Large intestine (tissue), 12 donors: ENCODE measurements at places on chromosomes 11 and 22. TPM values are rescaled to one million over a fixed set of nuclear protein-coding genes. Genes with fewer than 3 reads are reported as not detected.

- DNase-seq: peak; percentile 55
Observed at GRCh38 chr22:43110927-43111623, 525 bp downstream of the BIK start.

DNA sequence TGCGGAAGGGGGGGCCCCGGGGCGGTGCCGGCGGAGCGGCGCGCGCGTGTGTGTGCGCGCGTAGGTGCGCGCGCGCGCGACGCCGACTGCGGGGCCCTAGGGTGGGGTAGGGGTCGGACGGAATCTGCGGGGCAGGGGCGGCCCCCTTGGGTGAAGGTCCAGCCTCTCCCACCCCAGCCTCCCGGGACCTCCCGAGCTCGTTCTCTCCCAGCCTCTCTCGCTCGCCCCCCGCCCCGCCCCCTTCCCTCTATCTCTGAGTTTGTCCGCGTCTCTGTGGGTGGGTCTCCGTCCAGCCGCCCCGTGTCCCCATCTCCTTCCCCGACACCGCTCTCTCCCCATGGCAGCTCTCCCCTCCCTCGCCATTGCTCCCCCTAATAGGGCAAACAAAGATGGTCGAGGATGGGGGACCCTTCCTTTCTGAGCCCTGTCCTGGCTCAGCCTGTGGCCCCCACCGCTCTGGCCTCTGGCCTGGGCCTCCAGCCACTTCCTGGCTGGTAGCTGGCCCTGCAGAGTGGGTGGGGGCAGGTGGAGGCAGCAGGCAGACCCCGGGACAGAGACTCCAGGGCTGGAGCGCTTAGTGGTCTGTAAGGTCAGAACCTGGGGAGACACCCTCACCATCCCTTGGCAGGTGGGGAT is 33.0 kb upstream of the PRR5 start:
- DNase-seq: no peak

GRCh38 chr11:134267966-134268365 is 8.2 kb upstream of the GLB1L3 start:
- DNase-seq: no peak

- peak; percentile 83 for DNase-seq
Observed at GRCh38 chr11:110430267-110431050, 711 bp downstream of the FDX1 start.

DNA sequence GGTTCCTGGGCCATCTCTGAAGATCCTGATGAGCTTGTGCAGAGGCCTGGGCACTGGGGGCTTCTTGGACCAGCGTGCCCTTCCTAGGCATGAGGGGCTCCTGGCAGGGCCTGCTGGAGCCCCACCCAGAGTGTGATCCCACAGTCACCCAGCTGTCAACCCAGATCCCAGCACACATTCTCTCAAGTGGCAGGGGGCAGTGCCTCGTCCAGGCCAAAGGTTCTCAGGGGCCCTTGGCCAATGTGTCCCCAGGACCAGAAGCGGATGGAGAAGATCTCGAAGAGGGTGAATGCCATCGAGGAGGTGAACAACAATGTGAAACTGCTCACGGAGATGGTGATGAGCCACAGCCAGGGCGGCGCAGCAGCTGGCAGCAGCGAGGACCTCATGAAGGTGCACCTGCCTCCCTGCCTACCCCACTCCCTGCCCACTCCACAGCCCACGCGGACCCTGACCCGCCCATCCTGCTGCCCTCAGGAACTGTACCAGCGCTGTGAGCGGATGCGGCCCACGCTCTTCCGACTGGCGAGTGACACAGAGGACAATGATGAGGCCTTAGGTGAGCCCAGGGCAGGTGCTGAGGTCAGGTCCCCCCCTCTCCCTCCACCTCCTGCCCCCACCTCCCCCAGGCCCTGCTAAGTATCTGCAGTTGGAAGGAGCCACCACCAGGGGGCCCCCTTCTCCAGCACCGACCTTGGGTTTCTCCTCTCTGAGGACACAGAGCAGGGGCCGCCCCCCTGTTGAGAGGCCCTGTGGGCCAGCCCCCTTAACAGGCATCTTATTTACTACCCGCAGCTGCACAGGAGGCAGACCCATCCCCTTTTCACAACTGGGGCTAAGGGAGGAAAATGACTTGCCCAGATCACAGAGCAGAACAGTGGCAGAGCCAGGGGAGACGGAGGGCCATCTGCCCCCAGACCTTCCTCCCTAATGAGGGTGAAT is 14.7 kb downstream of the GGA1 start:
- no peak for DNase-seq

DNA sequence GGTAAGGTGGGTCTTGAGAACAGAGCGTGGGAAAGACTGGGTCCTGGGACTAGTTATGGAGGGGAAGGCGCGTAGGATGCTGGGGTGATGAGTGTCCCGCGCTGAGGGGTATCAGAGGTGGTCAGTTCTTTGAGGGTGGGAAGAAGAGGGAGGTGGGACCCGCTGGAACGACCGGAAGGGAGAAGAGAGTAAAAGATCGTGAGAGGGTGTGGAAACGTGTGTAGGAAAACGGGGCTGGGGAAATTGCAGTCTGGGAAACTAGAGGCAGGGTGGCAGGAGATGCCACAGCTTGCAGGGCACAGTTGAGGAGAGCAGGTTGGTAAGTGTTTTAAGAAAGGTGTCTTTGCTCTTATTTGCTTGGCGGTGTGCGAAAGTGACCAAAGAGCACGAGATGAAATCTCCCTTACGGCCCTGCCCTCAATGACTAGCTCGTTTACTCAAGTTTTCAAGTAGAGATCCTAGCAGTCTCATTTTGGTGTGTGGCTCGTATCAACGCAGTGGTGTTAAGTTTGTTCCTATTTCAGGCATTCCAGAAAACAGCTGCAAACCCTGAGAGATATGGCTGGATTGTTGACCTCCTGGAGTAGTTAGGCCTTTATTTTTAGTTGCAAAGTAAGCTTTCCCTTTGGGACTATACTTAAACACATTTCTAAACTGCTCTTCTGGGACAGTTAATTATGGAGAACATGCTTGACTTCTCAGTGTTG is 615 bp downstream of the STT3A start:
- DNase-seq: no peak

- DNase-seq: no peak
Observed at GRCh38 chr11:31887180-31887579, 76.1 kb upstream of the PAX6 start.

DNA sequence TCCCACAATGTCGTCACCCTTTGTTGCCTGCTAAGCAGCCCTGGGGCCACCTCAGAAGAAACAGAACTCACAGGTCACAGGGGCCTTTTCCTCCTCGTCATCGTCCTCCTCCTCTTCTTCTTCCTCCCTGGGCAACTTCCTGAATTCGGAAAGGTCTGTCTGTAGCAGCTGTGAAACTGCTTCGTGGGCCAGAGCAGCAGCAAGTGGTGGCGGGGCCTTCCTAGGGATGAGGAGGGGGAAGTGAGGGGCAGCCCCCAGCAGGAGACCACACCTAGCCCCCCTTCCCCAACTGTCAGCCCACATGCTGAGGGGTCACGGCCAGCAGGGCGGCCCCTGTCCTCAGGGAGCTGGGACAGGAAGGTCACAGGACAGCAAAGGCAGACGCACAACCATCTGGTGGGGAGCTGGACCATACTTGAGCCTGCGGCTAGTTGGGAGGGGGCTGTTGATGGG is 13.2 kb downstream of the PPM1F start:
- no peak for DNase-seq

- no peak for DNase-seq
Observed at GRCh38 chr11:128871168-128871610, 4.1 kb upstream of the KCNJ1 start.

- DNase-seq: no peak
Observed at GRCh38 chr22:37461961-37462360, 24.2 kb downstream of the MFNG start.

DNA sequence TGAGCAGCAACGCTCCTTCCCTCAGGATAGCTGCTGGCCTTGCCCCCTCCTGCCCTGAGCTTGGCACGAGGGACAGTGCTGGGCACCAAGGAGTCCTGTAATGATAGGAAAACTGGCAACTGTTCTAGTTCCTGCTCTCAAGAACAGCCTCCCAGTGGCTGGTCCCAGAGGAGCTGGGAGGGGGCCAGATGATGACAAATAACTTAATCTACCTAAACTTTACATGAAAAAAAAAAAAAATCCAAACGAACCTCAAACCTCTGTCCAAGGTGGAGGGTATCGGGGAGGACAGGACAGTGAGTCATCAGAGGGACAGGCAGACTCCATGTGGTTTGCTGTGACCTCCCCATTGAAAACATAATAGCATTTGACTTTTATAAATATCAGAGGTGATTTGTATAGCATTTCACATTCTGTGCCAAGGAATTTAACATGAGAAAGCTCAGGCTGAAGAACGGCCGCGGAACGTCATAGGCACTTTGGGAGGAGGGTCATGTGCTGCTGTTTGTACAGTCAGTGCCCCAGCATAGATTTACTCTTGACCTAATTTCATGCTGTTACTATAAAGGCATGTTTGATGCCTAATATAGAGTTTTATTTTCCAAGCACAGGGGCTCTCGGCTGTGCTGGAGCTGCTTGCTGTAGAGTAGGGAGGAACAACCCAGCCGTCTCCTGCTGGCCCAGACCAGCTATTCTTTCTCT is 98.2 kb upstream of the NNMT start:
- peak; percentile 57 for DNase-seq

DNA sequence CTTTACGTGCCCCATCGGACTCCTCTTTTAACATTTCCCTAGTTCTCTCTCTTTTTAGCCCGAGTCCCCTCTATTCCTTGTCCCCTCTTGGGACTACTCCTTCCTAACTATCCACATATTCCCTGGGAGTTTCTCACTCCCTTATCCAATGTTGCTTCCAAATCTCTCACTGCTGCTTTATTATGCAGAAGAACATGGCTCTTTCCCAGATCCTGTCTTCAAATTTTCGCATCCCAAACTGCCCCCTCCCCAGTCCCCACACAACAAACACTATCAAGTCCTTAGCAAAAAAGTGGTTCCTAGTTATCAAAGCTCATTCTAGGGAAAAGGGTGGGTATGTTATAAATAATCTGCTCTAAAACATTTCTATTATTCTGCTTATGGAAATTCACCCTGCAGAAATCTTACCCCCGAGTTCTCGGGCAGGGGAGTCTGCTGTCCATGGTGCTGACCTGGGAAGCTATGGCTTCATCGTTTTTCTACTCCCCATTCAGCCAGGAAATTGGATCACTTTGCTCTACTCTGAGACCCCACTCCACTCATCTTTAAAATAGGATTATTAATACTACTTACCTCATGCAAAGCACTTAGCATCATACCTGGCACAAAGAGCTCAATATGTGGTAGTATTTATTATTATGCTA is 393.5 kb downstream of the BUD13 start:
- peak; percentile 22 for DNase-seq

GRCh38 chr11:102971766-102972165 is 16.2 kb upstream of the MMP13 start:
- no peak for DNase-seq

DNA sequence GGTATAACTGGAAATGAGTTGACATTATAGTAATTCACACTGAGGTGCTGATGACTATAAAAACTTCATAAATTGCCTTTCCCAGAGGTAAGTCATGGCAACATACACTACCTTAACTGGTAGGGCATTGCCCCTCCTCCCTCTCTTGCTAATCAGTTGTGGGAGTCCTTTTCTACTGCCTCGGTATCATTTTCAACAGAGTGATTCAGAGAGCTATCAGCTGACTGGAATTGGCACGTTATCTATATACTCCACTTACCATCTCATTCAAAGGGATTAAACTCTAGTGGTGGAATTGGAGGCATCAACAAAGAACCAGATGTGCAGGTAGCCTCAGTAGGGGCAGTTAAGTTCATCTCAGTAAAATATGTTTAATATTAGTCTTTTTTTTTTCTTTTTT is 8.0 kb upstream of the NUP160 start:
- peak; percentile 51 for DNase-seq

DNA sequence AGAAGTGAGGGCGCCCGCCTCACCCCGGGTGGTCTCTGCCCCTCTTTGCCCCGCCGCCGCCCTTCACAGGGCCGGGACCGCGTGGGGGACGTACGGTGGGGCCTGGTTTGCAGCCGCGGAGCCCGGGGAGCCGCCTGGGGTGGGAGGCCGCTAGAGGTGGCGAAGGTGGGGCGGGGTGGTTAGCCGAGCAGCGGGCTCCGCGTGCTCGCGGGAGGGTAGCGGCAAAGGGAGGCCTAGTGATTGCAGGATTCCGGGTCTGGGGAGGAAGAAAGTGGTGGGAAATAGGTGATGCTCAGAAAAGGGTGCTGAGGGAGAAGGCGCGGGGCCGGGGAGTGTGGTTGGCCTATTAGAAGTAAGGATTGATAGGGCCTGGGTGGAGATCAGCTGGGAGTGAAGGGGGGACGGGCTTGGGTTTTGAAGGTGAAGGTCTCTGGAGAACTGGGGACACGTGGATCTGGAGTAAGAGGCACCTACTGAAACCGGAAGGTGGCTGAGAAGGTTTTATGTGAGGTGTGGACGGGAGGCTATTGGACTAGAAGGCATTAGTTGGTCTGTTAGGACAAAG is 571 bp downstream of the FAR1 start:
- DNase-seq: peak; percentile 52

DNA sequence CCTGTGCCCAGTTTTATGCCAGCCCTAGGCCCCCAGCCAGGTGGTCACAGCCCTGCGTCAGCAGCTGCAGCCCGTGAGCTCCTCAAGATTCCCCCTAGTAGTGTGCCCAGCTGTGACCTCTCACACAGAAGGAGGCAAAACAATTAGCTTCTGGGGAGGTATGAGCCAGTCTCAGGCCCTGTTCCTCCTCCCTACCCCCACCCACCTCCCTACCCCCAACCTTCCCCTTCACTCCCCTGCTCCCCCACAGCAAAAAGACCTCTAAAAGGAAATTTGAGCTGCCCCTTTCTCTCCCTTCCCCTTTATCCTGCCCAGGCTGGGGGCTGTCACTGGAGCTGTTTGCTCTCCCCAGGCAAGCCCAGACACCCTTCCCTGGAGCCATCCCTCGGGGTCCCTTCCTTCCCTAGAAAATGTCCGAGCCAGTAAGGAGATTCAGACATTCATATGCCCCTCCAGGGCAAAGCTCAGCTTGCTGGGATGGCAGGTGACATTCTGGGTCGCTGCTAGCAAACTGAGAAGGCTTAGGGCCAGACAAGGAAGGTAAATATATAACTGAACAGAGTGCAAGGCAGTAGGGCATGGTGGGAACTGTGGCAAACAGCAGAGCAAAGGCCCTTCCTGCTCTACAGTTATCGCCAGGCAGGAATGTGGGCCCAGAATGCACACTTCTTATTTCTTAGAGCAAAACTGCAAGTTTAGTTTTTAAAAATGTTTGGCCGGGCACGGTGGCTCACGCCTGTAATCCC is 300.2 kb downstream of the MN1 start:
- DNase-seq: no peak

DNA sequence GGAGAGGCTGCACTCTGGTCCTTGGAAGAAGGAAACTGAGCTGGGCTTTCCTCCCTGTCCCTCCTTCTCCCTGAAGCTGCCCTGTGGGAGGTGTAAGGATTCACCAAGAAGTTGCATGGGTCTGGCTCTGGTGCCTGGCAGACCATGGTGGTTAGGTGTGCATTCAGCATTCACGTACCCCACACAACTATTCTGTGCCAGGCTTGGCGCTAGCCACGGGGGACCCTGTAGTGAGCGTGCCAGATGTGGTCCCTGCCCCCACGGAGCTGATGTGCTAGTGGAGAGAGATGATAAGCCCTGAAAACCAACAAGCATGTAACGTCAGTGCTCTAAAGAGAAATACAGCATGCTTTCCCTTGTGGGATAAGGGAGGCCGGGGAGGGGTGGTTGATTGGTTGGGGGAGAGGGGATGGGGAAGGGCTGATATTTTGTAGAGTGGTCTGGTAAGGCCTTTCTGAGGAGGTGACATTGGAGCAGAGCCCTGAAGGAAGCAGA is 48.9 kb downstream of the CD82 start:
- DNase-seq: no peak

The TSSK2 gene
- not detected for polyA plus RNA-seq

The FAT3 gene
- polyA plus RNA-seq: 0.73 TPM

The RTN4RL2 gene
- 0.60 TPM for polyA plus RNA-seq

The RFPL1 gene
- 0.37 TPM for polyA plus RNA-seq

The KRTAP5-9 gene
- 0.45 TPM for polyA plus RNA-seq

The PANX2 gene
- 0.55 TPM for polyA plus RNA-seq

The OR10A2 gene
- polyA plus RNA-seq: 0.04 TPM

The CDON gene
- 22.8 TPM for polyA plus RNA-seq

The TIGD3 gene
- polyA plus RNA-seq: 2.1 TPM

The AP1B1 gene
- 60.6 TPM for polyA plus RNA-seq
